ENCODE measurements at places on chromosomes 12 and 14.
A peak's percentile ranks its signal among the peaks of the same experiment; 100 is the strongest.

DNA sequence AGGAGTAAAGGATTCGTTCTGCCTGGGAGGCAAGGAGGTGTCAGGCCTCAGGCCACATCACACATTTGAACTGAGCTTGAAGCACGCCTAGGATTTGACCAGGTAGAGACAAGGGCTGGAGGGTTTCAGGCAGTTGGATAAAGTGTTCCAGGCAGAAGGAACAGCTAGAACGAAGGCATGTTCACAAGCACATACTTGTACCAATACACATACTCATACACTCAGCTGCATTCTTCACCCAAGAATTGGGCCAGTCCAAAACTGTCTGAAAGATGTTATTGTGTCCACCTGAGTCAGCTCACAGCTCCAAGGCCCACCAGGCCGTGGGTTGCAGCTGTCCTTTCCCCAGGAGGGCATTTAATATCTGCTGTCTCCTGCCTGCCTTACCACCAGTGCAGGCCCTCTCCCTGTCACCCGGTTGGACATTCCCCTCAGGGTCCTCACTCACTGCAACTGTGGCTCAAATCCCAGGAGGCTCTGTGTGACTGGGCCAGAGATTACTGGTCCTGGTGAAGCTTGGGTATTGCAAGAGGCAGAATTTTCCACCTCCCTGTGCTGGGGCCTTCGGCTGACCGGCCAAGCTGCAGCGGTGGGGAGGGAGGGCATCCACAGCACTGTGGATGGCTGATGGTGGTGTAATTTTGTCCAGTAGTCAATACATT lies 12.8 kb upstream of the AQP2 start:
- no peak for DNase-seq

- DNase-seq: no peak
Measured at GRCh38 chr12:44993161-44993560, 57.7 kb downstream of the DBX2 start.

DNA sequence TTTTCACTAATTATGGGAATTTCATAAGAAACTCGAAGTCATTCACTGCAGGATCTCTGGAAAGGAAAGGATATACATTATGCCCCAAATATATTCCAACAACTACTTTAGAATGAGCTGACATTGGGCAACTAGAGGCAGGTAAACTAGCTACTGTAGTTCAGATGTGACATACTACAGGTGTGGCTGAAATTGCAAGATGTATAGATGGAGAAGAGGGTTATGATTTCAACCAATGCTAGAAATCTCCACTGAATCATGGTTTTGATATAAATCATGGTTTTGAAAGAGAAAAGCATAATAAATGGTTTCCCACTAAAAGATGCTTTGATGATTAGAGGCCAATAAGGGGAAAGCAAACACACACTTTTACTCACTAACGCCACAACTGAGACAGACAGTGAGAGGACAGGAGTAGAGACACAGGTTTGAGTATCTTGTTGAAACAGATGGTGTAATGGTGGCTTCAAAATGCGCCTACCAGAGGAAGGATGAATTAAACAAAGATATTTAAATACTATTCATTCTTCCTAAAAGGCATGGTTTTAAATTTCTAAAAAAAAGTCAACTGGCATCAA lies 296.1 kb upstream of the DIO2 start:
- no peak for DNase-seq

- DNase-seq: no peak
Measured at GRCh38 chr14:84749191-84749955, 780.6 kb upstream of the FLRT2 start.

DNA sequence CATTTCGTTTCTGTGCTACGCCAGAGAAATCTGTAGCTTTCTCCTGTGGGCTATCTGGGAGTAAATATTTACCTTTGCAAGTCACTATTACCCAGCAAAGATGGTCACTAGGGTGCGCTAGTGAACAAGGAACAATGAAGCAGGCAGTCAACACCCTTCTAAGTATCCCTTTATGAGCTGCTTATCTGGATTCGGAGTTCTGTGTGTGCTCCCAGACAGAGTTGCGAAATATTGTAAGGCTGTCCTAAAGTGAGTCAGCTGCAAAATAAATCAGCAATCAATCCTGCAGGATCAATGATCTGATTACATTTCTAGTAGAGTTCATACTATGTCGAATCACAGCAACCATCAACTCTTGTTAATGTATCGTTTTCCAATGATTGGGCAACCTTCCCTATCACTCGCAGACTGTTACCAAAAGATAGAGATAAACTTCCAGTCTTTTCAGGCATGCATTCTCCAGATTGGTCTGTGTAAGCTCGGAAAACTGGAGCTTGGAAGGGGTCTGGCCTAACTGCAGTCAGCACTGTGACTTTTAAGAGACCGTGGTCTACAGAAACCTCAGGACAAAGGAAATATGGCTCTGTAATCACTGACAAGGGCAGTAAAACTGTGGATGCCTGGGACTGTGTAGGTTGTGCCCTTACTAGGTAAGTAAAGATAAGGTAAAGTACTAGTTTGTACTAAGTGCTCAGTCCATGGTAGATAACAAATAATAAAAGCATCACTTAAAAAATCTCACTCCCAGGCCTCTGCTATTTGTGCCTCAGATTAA lies 133.5 kb downstream of the KCNK10 start:
- DNase-seq: peak; percentile 48

- DNase-seq: no peak
Measured at GRCh38 chr12:120921637-120922036, 17.5 kb upstream of the SPPL3 start.

GRCh38 chr12:101793401-101793800 lies 37.4 kb downstream of the GNPTAB start:
- DNase-seq: no peak

DNA sequence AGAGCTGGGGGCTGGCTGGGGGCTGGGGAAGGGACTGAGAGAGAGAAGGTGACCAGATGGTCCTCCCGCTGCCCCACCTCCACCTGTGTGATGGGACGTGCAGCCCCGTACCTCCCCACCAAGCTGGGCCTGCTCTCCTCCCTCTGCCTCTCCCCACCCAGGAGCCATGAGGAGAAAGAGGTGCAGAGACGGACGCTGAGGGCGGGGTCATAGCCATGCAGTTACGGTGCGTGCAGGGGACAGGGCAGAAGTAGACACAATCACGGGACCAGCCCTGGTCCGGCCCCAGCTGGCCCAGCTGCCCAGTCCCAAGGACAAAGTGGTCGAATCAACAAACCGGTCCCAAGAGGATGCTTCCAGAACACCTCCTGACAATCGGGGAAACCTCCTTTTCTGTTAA lies 33.2 kb downstream of the RFLNA start:
- DNase-seq: no peak

GRCh38 chr12:132389526-132390286 lies 60.3 kb upstream of the GALNT9 start:
- DNase-seq: no peak

DNA sequence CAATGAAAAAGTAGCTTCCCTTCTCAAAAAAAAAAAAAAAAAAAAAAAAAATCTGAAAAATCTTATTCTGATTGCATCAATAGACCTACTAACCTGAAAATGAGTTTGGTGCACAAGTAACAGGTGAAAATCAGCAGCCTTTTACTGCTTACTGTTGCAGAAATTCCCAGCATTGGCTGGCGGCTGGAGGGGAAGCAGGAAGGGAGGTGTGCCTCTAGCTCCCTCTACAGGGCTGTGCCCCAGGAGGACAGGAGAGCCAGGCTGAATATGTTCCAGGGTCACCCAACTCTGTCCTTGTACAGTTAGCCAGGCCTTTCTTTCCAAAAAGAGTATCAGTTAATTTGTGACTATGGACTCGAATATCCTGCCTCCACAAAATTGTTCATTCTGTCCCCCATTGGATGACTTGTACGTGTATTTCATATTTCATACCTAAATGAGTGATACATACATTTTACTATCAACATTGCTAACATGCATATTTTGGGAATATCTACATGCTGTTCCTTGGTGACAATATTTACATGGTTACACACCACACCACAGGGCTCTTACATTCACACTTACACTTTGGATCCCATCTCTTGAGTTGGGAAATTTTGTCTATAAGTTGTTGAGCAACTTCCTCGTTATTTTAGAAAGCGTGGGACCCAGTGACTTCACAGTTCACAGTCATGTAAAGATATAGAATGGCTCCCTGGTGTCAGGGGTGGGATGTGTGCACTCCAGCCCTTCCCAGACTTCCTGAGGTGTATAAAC lies 124.8 kb downstream of the SAMD4A start:
- DNase-seq: peak; percentile 18

GRCh38 chr12:104423809-104424208 lies 32.9 kb upstream of the CHST11 start:
- DNase-seq: no peak

DNA sequence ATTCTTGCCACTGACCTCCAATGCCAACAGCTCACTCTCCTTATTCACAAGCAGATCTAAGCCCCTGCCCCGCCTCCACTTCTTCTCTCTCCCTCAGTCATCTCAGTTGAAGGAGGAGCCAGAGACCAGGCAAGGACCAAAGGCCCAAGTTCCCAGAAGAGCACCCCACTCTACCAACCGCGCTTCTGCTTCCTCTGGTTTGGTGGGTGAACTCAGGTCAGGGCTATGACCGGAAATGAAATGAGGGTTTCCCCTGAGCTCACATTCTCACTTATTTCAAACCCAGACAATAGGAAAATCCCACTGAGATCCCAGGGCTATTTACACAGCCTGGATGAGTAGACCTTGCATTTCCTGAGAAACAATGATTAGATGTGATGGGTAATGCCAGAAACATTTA lies 9.9 kb downstream of the DPF3 start:
- no peak for DNase-seq

- DNase-seq: no peak
Measured at GRCh38 chr14:91367173-91368171, 50.1 kb downstream of the CCDC88C start.

DNA sequence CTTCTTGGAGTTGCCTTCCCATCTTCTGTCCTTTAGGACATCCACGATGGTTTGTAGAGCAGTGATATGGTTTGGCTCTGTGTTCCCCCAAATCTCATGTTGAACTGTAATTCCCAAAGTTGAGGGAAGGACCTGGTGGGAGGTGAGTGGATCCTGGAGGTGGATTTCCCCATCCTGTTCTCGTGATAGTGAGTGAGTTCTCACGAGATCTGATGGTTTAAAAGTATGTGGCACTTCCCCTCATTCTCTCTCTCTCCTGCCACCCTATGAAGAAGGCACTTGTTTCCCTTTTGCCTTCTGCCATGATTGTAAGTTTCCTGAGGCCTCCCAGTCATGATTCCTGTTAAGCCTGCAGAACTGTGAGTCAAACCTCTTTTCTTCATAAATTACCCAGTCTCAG lies 99.2 kb downstream of the BRMS1L start:
- DNase-seq: no peak

DNA sequence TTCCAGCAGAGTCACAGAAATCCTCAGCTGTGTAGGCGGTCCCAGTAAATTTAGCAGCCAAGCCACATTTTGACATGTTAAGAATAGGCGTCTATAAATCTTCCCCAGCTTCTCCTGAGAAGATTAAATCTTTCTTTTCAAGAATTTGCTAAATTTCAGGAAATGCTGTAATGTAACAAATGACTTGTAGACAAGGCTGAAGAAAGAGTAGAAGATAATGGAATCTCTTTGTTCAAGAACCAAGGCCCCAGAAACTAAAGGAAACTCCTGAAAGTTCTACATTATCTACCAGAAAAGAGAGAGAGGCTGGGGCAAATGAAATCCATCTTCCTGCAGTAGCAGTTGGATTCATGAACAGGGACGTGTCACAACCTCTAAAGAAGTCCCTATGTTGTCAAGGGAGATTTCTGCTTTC lies 760.3 kb downstream of the NOVA1 start:
- no peak for DNase-seq

GRCh38 chr12:1282670-1283315 lies 291.8 kb downstream of the ERC1 start:
- no peak for DNase-seq

DNA sequence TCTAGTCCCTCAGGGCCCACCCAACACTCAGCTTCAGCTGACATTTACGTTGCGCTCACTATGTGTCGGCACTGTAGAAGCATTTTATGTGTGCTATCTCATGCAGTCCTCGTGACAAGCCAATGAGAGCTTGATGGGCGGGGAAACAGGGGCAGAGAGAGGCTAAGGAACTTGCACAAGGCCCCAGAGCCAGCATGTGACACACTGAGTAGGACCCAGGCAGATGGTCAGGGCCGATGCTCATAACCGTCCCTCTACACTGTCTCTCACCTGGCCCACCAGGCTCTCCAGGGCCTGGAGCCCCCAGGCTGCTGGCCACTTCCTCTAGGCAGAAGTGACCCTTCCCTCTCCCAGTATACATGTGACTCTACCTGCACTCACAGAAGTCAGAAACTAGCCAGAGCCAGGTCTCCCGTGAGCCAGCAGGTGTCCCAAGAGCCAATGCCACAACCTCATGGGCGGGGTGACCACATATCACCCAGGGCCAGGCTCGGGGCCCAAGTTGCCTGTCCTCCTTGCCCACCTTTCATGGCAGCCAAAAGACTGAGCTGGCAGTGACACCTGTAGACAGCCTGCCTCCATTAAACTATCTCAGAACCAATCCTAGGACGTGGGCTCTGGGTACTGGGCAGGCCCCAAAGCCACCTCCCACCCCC lies 38.3 kb downstream of the TTC7B start:
- no peak for DNase-seq

- no peak for DNase-seq
Measured at GRCh38 chr12:131618303-131618658, 92.6 kb upstream of the SFSWAP start.

DNA sequence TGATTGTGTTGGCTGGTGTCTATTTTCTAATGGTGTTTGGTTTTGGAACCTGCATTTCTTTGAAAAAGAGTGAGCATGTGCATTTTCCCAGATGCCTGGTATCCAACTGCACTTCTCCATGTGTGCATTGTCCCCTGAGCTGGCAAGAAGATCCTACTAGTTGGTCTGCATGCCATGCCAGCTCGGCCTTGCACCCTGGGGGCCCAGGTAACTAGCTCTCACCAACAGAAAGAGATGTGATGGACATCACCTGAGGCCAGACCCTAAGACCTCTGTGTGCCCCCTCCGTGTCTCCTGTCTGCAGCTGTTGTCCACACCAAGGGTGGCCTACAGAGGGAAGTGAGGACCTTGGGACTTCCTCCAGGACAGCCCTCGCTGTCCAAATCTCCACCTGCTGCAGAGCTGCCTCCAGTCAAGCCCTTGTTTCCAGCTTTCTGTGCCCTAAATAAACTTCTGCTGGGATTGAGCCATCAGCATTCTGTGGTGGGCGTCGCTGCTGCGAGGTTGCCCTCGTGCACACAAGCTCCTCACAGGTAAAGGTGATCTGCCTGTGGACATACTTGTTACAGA lies 30.1 kb upstream of the GPR132 start:
- DNase-seq: no peak

- DNase-seq: no peak
Measured at GRCh38 chr12:132577191-132577920, 33.0 kb downstream of the LRCOL1 start.

- no peak for DNase-seq
Measured at GRCh38 chr12:53495903-53496751, 3.1 kb downstream of the MAP3K12 start.

- DNase-seq: no peak
Measured at GRCh38 chr12:20213723-20214625, 154.4 kb upstream of the PDE3A start.

DNA sequence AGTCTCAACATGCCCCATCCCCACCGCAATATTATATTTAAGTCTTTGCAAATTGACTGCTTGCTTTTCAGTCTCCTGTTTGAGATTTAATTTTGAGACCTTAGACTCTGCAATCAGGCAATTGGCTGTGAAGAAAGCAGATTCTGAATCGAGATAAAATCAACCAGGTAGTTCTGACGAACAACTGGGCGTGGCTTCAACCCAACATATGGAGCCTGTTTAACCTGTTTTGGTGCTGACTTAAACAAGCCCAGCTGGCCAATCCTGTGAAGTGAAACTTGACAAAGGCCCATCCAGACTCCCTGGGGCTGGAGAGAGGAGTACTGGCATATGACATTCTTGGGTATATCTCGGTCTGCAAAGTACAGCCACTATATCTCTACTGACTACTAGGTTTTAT lies 9.8 kb upstream of the CIPC start:
- DNase-seq: no peak

All from amygdala (tissue), 56 donors.